ENCODE measurements at places on chromosomes 7 and 10.

- peak; percentile 57 for DNase-seq
These were observed 86.5 kb downstream of the HIPK2 start for GRCh38 chr7:139691253-139691781.

DNA sequence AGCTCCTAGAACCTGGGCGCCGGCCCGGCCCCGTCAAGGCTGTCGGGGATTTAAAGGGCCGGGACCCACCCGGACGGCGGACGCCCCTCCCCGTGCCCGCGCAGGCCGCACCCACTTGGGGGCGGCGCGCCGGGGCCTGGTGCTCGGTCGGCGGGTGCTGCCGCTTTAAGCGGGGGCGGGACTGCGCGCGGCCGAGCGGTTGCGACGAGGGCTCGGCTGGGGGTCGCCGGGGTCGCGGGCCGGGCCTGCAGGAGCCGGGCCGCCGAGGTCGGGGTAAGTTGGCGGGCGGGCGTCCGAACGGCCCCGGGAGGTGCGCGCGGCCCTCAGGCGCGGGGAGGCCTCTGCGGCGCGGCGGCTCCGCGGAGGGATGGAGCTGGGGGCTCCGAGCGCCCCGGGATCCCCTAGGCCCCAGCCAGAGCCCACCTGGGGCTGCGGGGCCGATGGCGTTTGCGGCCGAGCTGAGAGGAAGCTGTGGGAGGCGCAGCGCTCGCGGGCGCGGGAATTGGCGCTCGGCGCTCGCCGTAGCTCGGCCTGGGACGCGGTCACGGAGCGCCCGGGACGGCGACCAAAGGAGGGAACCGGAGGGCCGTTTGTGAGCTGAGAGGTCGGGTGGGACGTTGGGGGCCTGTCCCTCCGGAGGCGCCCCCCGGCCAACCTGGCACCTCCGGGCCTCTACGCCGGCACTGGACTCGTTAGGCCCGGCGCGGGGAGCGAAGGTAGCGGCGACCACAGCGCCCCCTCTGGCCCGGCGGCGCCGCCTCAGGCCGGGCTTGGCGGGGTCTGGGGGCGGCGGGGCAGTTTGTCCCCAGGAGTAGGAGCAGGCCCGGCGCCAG is at the start of gene TRRAP:
TSS of gene TRRAP (plus strand) at position 168 of the 833 bp plus-strand sequence. CDS start 2,619 bp downstream, outside the sequence.
- DNase-seq: peak; percentile 79

DNA sequence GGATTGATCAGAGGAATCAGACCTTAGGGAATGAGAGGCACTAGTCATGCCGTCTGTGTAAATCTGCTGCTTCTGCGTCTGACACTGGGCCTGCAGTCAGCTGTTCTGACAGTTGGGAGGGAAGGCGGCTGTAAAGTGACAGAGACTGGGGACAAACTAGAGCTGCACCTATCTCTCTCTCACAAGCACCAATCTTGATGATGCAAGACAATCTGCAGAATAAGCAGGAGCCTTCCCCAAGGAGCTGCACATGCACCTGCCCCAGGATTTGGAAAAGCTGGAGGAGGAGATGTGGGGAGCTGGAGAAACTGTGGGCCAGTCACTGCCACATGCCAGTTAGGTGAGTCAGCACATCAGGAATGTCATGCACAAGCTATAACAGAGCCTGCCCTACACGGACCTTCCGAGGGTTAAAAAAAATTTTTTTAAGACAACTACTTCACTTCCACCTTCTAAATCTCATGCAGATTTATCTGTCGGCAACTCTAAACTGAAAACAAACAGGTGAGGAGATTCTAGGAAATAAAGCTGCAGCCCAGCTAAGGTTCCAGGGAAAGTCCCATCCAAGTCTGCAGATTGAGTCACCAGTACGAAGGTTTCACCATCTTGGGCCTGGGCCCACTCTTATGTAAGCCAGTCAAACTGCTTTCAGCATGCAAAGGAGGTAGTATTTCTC is 39.2 kb downstream of the ENO4 start:
- DNase-seq: peak; percentile 83

DNA sequence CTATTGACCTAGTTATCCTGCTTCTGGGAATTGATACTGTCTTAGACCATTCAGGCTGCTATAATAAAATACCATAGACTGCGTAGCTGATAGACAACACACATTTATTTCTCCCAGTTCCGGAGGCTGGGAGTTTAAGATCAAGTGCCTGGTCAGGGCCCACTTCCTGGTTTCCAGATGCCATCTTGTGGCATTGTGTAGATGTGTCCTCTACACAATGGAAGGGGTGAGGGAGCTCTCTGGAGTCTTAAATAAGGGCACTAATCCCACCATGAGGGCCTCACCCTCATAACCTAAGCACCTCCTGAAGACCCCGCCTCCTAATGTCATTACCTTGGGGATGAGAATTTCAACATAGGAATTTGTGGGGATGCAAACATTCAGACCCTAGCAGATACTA is 62.4 kb downstream of the SLC35B4 start:
- DNase-seq: no peak

DNA sequence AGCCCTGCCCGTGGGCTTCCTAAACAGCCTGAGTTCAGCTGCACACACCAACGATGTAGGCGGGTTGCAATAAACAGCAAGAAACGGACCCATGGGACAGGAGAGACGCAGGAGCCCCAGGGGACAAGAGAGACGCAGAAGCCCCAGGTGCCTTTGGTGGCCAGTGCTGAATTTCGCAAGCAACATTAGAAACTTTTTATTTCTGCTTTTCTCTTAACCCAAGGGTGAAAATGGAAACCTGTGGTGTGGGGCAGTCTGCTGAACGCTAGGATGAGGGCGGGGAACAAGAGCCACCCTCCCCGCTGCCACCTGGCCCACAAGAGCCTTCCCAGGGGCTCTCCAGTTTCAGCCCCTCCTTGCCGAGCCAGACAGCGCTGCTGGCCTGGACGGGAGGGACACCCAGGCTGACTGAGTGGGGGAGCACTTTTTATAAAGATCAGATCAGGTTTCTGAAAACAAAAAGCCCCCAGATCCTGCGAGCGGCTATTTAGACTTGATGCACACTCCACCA is 20.0 kb upstream of the GPR146 start:
- peak; percentile 81 for DNase-seq

GRCh38 chr10:45001381-45002148 is 842 bp downstream of the ZNF22 start:
- DNase-seq: peak; percentile 74

- no peak for DNase-seq
These were observed 66.5 kb downstream of the DGKB start for GRCh38 chr7:14836006-14836405.

GRCh38 chr7:98135984-98136383 is 29.3 kb downstream of the LMTK2 start:
- no peak for DNase-seq

DNA sequence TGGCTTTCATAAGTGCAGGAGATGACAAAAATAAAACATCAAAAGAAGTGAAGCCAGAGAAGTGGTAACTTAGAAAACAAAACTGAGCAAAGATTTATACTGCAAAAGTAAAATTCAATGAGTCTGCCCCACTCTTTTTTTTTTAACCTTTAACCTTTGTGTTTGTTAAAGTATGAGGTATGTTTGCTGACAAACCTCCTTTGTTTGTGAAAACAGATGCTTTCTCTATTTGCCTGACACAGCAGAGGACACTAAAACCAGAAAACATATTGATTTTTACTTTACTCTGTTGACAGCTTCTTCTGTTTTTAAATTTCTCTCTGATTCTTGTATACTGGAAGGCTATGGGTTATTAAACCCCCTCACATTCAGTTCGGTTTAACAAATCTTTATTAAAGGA is 57.6 kb downstream of the SGMS1 start:
- DNase-seq: no peak

DNA sequence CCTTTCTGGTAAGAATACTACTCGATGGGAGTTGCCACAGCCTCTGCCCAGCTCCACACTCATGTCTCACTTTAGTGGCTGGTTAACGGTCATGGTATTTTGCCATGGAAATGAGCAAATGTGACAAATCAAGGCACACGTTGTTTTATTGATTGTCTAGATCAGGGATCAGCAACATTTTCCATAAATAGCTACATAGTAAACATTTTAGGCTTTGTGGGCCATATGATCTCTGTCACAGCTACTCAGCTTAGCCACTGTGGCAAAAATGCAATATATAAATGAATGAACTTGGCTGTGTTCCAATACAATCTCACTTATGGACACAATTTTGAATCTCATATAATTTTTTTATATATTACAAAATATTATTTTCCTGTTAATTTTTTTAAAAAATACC is 76.9 kb downstream of the COBL start:
- DNase-seq: no peak

DNA sequence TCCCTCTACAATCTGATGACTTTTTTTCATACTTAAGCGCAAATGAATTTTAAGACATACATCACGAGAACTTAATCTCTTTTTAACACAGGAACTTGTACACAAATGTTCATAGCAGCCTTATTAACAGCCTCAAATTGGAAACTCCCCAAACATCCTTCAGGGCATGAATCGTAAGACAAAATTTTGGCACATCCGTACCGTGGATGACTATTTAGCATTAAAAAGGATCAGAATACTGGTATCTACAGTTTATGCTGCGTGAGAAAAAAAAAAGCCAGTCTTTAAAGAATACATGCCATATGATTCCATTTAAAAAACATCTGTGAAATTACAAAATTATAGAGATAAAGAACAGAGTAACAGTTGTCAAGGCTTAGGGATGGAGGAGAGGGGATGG is 46.8 kb downstream of the PDE1C start:
- DNase-seq: no peak

- DNase-seq: no peak
These were observed 603.4 kb downstream of the SORCS1 start for GRCh38 chr10:106560925-106561640.

DNA sequence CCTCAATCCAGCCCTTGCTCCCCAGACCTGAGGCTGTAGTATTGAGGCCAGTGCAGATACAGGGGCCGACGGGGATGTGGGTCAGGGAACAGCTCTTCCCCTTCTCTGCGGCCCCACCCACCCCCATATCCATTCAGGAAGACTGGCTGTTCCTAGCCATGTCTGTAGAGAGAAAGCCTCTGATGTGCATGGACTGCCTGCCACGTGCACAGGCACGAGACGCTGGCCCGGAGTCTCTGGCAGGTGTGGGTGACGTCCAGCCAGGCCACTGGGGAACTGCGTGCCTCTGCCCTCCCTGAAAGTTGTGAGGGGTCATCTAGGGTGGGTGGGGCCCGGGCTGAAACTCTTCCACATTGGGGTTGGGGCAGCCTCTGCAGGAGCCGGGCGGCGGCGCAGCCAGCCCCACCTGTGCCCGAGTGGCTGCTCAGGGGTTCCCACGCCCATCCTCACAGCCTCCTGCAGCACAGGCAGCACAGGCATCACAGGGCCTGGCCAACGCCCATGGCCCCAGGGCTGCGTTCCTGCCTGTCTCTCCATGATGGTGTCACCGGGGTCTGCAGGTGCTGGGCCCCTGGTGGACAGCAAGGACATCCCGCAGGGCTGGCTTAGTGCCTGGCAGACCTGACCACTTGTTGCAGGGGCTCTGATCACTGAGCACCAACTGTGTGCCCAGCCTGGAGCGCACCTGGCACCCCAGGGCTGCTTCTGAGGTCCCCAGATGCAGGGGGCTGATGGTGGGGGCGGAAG is 27.5 kb downstream of the MICALL2 start:
- no peak for DNase-seq

- DNase-seq: no peak
These were observed 53.2 kb downstream of the PRLHR start for GRCh38 chr10:118542205-118542604.

GRCh38 chr10:33334805-33335550 is 511 bp upstream of the NRP1 start:
- DNase-seq: peak; percentile 72

- no peak for DNase-seq
These were observed 65.3 kb upstream of the MDFIC start for GRCh38 chr7:114856625-114857024.

- DNase-seq: no peak
These were observed 118.7 kb downstream of the MKX start for GRCh38 chr10:27626890-27627289.

DNA sequence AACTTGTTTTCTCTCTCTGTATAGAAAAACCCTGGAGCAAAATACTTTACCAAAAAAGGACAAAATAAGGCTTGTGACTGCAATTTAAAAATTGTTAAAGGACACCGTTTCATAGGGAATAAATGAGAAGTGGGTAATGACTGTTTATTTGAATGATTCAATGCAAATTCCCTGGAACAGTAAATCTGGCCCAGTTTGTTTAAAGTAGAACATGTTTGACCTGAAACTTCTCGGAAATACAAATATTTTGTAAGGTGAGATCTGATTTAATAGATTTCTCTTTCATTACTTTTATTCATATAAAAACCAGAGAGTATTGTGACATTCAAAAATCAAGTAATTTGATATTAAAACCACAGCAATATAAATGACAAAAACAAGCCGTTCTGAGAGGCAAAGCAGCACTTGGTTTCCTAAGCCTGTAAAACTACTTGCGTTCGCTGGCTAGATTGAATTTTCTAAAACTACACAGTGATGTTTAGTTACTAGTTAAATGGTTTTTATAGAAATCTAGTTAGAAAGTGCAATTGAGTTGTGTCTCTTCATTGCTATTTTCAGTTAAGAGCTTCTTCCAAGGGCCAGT is 76.8 kb upstream of the PITRM1 start:
- DNase-seq: no peak

DNA sequence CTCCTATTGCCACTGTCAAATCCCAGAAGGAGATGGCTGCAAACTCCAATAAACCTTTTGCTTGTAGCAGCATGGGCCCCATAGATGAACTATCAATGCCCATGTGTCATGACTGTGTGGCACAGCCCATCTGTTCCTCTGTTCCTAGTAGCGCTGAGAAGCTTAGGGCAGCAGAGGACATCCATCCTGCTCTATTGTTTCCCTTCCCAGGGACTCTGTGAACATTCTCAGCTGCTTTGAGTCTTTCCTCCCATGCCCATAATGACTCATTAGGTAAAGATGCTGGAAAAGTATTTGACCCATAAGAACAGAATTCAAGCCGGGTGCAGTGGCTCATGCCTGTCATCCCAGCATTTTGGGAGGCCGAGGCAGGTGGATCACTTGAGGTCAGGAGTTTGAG is 28.3 kb downstream of the STMP1 start:
- DNase-seq: no peak

GRCh38 chr7:42549866-42550485 is 313.0 kb upstream of the GLI3 start:
- no peak for DNase-seq

DNA sequence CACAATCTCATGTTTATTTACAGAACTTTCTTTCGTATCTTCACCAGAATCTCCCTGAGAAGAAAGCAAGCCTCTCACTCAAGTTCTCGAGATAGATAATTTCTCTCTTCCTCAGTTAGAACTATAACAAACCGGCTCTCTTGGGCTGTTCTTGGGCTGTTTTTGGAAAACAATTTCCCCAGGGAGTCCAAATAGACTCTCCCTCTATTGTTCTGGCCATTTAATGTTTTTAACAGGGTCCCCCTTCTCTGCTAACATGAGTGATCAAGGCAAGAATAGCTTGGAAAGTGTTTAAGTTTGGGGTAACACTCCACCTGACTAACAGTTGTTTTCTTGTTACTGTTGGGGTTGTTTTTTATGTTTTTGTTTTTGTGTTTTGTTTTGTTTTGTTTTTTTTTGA is 64.8 kb upstream of the UCN3 start:
- no peak for DNase-seq

DNA sequence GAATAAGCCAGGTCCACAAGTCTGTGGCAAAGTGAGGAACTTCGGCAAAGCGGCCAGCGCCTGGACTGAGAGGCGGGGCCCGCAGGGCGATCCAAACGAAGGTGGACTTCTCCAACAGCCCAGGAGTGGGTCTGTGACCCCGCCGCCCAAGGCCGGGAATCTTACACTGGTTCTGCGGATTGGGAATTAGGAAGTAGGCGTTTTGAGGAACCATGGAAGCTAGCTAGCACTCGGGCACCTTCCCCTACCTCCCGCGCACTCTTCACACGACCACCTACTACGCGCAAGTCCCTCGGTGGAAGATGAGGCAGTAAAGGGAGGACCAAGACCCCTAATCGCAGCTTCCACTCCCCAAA is 570 bp upstream of the ARF5 start:
- no peak for DNase-seq

Data from Peyer's patch (tissue), 4 donors.